Neural crest cell (in vitro differentiated cells): ENCODE measurements at places on chromosomes 11 and 22.

- no peak for DNase-seq
Observed at GRCh38 chr11:76257074-76257719, 50.9 kb upstream of the WNT11 start.

DNA sequence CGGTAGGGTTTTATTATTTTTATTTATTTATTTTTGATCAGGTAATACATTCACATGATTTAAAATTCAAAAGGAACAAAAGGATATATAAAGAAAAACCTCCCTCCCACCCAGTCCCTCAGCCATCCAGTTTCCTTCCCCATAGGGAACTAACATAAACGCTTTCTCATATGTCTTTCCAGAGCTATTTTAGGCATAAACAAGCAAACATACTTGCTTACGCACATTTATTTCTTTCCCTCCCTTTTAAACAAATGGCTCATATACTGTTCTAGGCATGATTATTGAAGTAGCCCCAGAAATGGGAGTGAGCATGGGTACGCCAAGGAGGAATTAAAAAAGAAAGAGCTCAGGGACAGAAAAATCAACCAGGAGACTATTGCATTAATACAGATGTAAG is 63.7 kb downstream of the LIF start:
- DNase-seq, result no peak

DNA sequence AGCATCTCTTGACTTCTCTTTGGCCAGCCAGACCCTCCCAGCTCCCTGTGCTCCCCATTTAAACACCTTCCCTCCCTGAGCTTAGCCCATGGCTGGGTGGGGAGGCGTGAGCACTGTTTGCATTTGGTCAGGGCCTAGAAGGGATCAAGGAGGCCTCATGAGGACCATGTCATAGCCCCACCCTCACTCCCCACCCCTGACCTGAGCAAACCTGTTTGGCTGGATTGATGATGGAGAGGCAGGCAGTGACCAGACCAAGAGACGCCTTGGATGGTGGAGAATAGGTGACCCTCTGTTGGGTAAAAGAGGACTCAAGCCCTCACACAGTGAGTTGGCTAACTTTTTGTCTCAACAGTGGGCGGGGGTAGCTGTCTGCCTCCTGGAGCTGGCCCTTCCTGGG is 49.9 kb downstream of the ST3GAL4 start:
- no peak for DNase-seq

DNA sequence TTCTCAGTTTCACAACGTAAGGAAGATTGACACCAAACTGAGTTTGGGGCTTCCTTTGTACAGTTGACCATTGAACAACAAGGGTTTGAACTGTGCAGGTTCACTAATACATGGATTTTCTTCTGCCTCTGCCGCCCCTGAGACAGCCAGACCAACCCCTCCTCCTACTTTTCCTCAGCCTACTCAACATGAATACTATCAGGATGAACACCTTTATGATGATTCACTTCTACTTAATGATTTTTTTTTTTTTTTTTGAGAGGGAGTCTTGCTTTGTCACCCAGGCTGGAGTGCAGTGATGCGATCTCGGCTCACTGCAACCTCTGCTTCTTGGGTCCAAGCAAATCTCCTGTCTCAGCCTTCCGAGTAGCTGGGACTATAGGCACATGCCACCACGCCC is 14.6 kb downstream of the RBM4 start:
- no peak for DNase-seq

DNA sequence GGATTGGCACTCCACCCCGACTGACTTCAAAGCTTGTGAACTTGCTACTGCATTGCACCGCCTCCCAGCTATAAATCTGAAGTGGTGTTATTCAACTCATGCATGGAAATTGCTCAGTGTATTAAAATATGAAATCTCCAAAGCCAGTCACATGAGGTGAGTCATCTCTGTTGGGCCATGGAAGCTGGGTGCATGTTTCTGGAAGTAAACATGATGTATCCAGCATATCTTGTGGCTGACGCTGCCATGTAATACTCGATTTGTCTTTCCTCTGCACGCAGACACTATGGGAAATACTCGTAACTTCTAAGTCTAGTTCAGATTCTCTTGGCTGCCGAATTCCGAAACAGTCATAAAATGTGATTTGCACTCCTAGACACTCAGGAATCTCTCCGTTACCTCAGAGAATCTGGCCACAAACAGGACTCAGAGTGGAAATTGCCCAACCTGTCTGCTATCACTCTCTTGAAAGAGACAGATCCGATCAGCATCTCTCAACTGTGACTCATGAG is 154.9 kb upstream of the MPPED2 start:
- no peak for DNase-seq

- DNase-seq, result no peak
Observed at GRCh38 chr11:64041846-64042245, 6.1 kb downstream of the FLRT1 start.

- no peak for DNase-seq
Observed at GRCh38 chr11:130109386-130109785, 39.7 kb downstream of the APLP2 start.

DNA sequence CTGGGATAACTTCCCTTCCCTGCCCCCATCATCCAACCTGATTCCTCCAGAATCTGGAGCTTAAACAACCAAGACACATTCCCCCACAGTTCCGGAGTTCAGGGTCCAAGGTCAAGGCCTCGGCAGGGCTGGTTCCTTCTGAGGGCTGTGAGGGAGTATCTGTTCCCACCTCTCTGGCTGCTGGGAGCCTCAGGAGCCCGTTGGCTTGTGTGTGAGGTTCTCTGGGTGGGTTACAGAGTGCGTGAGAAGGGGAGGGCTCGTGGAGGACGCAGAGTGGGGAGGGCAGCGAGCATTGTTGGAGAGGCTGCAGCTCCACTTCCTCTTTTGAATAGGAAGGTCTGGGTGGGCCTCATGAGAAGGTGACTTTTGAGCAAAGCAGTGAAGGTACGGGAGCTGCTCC is 8.5 kb downstream of the SERHL2 start:
- DNase-seq, result no peak

GRCh38 chr22:42347281-42347824 is 76.9 kb upstream of the TCF20 start:
- DNase-seq, result no peak

GRCh38 chr11:67332081-67332691 is 21.2 kb downstream of the POLD4 start:
- no peak for DNase-seq
